Activated CD4-positive, alpha-beta T cell treated with anti-CD3 and anti-CD28 coated beads, Interleukin-2, amount 50 U/mL, for 48 hours (primary cell): ENCODE measurements at places on chromosomes 16 and 17.

GRCh38 chr17:6164996-6165395 is 94.8 kb downstream of the WSCD1 start:
- DNase-seq, result no peak

DNA sequence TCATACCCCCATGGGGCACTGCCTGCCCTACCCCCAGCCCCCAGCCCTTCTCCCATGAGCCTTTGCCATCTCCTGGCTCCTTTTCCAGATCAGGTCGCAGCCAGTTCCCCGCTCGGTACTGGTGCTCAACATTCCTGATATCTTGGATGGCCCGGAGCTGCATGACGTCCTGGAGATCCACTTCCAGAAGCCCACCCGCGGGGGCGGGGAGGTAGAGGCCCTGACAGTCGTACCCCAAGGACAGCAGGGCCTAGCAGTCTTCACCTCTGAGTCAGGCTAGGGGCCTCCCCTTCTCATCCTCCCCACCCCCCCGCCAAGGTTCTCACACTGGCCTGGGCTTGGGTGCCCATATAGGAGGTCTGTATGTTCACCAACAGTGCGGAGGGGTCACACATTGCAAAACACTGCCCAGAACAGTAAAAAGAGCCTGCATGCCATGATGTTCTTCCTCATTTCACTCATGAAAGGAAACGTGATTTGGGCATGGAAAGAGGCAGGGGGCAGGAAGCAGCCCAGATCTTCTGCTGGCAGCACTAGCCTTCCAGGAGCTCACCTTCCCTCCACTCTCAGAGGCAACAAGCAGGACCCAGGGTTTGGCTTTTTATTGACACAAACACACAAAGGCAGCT is 7.5 kb downstream of the IFI35 start:
- DNase-seq, result no peak

- DNase-seq, result no peak
These were observed 73.1 kb downstream of the SREBF1 start for GRCh38 chr17:17763734-17764133.

DNA sequence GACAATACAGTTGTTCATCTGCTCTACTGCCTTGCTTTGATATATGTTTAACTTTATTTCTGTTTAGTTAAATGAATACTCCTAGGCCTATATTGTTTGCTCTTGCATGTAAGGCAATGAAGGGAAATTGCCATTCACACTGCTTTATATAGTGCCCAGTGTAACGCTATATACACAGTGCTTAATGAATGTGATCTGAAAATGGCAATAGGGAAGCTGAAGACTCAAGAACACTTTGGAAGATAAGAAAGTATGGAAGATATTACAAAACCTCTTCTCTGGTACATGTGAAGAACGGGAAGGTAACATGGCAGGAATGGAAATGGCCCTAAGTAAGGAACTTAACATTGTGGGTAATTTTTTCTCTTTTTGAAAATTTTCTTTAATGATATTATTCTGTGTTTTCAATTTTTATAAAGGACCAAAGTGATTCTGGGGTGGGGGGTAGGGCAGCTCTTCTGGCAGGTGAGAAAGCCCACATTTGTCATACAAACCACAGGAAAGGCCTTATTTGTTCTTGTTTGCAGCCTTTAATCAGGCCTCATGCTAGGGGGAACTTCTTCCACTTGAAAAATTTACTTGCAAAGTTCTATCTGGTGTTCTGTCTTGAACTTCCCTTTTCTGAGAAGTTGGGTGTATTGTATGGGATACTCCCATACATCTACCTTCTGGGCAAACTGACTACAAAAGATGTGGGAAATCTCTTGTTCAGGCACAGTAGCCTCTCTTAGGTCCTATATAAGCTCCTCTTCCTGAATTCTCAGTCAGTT is 100.8 kb upstream of the CORO6 start:
- no peak for DNase-seq

GRCh38 chr17:64630309-64631223 is 31.5 kb downstream of the SMURF2 start:
- no peak for DNase-seq

DNA sequence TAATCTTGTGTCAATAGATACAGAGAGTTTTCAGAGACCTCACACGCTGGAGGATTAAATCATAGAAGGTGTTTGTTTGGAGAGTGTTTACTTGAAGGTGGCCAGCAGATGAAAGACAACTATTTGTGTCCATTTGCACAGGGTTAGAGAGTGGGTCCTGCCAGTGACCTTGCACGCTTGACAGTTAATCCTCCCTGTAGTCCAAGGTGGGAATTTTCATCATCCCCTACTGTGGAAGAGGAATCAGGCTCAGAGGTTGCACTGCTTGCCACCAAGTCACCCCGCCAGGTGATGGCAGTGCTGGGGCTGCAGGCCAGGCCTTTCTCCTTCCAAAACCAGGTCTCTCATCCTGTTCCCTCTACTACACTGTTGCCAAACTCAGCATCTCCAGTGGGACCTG is 12.3 kb downstream of the CDH1 start:
- DNase-seq, result no peak

DNA sequence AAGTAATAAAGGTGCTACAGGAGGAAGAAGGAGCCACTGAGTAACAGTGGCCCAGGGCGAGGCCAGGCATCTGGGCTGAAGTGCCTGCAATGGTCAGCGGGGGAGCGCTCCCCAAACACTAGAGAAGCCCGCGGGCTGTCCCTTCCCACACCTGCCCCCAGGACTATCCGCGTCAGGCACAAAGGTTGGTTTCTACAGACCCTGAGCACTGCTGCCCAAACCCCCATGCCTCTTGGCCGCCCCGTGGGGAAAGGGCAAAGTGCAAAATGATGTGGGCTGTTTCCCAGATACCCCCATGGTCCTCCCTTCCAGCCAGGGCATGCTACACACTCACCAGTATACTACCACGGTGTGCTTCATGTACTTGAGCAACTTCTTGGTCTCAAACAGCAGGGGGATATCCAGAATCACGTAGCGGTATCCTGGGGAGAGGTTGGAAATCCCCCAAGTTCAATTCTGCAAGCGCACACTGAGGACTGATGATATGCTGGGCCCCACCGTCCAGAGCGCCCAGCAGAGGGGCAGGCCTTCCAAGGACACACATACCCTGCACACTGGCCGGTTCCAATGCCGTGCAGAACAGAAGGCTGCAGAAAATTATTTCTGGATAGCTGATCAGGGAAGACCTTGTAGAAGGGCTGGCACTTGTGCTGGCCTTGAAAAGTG is 21.5 kb downstream of the DCAKD start:
- DNase-seq, result no peak

- no peak for DNase-seq
These were observed 70.5 kb downstream of the NDEL1 start for GRCh38 chr17:8506145-8506544.

DNA sequence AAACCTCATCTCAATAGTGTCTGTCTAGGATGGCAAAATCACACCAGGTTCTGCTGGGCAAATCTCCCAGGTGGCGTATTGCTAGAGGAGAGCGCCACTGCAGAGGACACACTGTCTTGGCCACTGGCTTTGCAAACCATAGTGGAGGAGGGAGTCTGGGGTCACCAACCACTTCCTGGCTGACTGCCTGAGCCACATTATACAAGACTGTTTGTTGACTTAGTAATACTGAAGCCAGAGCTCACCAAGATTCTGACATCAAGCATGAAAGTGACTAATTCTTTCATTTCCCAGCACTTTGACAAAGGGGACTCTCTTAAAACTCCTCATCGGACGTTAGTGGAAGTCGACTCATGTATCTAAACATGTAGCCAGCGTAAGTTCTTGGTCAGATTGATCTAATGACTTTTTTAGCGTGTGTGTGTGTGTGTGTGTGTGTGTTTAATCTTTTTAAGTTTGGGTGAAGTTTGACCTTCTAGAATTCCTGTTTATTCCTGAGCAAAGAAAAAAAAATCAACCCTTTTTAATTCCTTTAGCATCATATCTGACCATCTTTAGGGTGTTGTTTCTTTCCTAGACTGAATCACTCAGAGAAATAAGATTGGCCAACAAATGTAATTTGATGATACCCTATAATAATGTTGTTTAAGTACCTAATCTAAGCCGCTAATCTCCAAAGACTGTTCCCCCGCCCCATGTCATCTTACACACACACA is 13.7 kb downstream of the PITPNC1 start:
- DNase-seq, result peak; percentile 70

- DNase-seq, result peak; percentile 43
These were observed 53.1 kb downstream of the CFDP1 start for GRCh38 chr16:75379911-75380847.

- no peak for DNase-seq
These were observed 595.2 kb downstream of the TOX3 start for GRCh38 chr16:51951668-51952298.

DNA sequence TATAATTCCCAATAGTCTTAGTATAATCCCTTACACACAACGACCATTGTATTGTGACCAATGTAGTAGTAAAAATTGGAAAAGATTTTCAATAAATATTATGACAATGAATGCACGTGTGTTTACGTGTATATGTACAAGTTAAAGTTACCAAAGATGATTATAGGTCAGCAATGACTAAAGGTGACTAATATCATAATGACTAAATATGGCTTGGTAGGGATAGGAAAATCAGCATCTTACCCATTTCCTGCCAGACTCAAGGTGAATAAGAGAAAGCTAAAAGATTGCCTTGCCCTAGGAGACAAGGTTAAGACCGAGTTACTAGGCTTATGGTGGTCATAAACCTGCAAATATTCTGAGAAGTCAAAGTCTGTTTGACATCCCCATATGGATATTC is 34.4 kb downstream of the CPD start:
- DNase-seq, result no peak

GRCh38 chr17:31559584-31560501 is 168.4 kb downstream of the RAB11FIP4 start:
- no peak for DNase-seq

GRCh38 chr17:42803074-42803883 is 4.6 kb downstream of the CNTD1 start:
- no peak for DNase-seq

GRCh38 chr16:53743149-53743566 is 39.2 kb downstream of the FTO start:
- DNase-seq, result peak; percentile 36
